Frontal cortex (tissue), 4 donors: ENCODE measurements at places on chromosomes 3 and 15. TPM values are rescaled to one million over a fixed set of nuclear protein-coding genes. Genes with fewer than 3 reads are reported as not detected.

Gene POTEB2
- not detected for total RNA-seq

Gene GOLGA8G
- not detected for total RNA-seq

Gene TMEM44
- 31.8 TPM for total RNA-seq

Gene LDHAL6B
- total RNA-seq = not detected

Gene RAD51
- 0.82 TPM for total RNA-seq

Gene CDCP1
- 0.41 TPM for total RNA-seq

Gene MLF1
- total RNA-seq = 29.3 TPM

Gene RAB6B
- 43.2 TPM for total RNA-seq

Gene DNAJA4
- total RNA-seq = 29.8 TPM

Gene NR2F2
- total RNA-seq = 4.9 TPM

Gene KLHL40
- total RNA-seq = 0.41 TPM

Gene BRPF1
- 16.3 TPM for total RNA-seq

Gene PLA2G4D
- under 0.01 TPM for total RNA-seq

Gene PROK2
- 3.7 TPM for total RNA-seq

Gene SENP8
- 6.1 TPM for total RNA-seq
